ENCODE measurements at places on chromosomes 6 and 20.

DNA sequence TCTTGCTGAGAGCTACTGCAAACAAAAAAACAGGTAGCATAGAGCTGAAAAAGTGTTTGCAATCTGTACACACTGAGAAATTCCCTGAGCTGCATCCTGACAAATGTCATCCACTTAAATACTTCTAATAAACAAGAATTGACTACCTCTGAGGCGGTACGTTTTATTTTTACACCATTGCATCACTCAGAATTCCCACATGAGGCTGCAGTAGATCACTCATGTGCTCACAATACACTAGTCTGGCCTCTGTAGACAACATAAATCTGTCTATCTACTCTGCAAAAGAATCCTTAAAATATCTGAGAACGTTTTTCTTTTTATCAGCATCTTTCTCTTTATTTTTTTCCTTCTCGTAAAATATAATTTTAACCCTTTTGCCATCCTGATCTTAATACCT lies 661.4 kb downstream of the EPHA7 start:
- no peak for DNase-seq

DNA sequence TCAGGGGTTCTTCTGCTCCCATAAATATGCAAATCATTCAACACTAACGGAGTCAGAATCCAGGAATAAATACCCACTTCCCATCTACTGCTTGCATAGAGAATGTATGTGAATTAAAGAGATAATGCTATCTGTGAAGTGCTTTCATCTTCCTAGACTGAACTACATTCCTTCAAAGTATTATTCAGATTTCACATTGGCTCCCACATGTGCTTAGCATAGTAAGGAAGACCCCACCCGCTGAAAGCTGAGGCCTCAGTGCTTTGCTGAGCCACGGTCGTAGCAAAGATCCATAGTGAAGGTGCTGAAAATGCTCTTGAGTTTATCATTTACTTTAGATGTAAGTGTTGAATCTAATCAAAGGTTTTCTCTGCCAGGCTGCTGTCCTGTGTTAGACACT lies 97.0 kb upstream of the SPACA1 start:
- DNase-seq, result no peak

DNA sequence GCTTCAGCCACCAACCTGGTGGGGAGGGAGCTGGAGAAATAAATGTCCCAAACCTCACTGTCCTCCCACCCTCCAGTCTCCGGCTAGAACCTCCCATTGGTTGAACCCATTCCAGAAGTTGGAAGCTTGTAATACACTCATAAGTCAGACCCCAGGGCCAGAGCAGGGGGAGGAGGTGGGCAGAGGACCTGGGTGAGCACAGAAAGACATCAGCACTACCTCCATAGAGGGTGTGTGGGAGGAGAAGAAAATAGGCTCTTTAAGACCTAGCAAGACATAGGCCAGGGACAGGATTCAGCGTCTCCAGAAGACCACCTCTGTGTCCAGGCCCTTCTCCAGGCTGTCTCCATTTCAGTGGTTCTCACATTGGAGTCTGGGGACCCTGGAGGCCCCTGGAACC lies 73.3 kb upstream of the TOP1 start:
- DNase-seq, result no peak

DNA sequence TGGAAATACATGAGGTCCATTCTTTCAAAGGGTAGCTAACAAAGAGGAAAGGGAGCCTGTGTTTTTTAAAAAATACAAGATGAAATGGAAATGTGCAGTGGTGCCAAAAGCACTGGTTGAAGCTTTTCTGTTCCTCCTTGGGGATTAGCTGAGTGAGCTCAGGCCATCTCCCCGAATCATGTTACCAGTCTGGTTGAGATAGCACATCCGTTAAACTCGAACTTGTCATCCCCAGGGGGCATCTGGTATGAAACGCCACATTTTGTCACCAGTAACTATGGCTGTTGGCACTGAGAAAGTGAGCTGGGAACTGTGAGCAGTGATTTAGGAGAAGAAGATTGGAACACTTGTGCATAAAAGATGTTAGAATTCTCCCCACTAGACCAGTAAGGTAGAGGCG lies 196.2 kb downstream of the SAMD5 start:
- DNase-seq, result no peak

DNA sequence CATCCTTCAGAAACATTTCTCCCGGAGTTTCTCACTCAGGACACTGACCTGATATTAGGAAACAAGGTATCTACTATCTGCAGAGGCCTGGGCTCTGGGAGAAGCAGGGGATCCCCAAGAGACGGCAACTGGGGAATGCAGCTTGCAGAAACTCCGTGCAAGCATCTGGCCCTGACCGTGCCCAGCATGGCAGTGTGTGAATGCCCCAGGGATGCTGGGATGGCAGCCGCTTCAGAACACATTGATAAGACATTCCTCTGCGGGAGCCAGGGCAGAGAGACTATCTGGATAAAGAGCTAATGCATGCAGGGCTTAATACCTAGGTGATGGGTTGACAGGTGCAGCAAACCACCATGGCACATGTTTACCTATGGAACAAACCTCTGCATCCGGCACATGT lies 55.4 kb downstream of the NFATC2 start:
- DNase-seq, result no peak

DNA sequence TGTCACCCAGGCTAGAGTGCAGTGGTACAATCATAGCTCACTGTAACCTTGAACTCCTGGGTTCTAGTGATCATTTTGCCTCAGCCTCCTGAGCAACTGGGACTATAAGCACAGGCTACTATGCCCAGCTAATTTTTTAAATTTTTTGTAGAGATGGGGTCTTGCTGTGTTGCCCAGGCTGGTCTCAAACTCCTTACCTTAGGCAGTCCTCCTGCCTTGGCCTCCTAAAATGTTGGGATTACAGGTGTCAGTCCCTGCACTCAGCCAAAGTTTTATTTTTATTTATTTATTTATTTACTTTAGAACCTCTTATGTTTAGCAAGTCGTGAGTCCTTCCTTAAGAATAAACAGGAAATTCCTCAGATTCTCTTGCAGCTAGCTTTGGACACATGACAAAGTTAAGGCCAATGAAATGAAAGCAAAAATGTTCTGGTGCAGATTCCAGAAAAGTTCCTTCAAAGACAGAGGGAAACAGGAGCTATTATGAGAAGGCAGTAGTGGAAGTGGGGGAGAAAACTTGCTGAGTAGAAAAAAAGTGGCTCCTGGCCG lies 19.1 kb downstream of the PIM1 start:
- DNase-seq, result no peak

- DNase-seq, result no peak
These were observed 13.6 kb downstream of the ITPA start for GRCh38 chr20:3222635-3223600.

DNA sequence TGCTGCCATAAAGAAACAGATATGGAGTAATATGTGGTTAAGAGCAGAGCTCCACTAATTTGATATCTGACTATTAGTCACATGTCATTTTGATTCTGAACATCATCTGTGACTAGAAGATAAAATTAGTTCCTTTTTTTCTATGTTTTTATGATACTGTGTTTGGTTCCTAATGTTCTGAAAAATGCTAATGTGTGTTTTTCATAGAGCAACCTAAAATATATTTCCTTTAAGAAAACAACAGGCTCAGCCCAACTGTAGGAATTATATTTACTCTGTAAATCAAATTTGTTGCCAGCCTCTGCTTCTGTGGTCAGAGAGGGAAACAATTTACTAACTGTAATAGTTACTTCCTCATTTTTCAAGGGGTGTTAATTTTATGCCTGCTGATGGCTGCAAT lies 33.3 kb upstream of the TXLNB start:
- peak; percentile 73 for DNase-seq

- DNase-seq, result no peak
These were observed 4.5 kb upstream of the AP5S1 start for GRCh38 chr20:3815703-3816315.

- DNase-seq, result no peak
These were observed 754.7 kb upstream of the NRSN1 start for GRCh38 chr6:23371132-23371915.

DNA sequence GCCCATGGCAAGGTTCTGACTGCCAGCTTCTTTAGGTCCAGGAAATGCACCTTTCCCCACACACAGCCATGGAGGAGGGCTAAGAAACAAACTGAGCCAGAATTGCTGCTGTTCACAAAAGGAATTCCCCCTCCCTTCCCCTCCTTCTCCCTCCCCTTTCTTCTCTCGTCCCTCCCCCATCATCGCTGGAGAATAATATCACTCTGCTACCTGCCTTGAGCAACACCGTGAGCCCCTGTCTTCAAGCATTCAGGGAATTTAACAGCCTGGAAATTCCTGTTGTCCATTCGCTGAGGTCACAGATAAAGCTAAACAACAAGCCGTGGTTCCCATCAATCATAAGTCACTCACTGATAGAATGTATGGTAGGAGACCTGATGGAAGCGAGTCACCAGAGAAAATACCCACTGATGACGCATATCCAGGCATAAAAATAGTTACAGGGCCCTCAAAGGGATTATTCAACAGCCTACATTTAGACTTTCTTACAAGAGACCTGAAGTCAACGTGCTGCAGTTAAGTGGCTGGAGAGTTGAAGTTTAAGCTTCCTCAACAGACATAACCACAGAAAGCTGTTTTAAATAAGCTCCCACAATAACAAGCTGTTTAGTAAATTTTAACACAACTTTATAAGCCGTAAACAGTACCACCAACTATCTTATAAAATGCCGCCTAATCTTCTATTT lies 59.7 kb downstream of the HIVEP2 start:
- peak; percentile 92 for DNase-seq

DNA sequence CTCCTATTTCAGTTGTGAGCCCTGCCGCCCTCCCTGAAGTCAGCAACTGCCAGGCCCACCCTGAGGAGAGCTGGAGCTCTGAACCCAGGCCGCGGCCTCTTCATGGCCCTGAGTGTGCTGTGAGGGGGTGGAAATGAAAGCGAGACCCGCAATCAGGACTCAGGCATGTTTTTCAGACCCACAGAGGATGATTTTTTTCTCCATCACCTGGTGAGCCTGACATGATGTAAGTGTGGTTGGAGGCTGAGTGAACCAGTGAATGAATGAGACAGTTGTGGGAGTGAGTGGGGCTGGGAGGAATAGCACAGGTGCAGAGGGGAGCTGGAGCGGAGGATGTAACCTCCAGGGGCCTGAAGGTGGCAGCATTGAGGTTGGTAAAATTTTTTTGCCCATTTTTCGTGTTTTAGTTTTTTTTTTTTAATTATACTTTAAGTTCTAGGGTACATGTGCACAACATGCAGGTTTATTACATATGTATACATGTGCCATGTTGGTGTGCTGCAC lies 18.3 kb downstream of the RAET1L start:
- no peak for DNase-seq

- peak; percentile 35 for DNase-seq
These were observed 40.4 kb upstream of the NAA20 start for GRCh38 chr20:19976595-19977372.

DNA sequence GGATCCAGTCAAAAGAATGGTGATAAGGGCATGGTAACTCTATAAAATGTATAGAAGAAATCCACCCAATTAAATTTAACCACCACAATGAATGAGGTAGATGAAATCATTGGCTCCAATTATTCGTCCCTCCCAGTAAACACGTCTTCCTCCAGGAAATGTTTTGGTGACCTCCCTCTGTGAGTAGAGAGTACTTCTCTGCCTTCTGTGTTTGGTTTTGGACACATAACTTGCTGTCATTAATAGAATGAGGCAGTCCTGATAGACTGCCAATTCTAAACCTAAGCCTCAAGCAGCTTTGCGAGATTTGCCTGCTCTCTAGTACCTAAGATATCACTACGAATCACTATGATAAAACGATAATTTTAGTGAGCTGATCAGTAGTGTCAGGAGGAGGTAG lies 632.8 kb downstream of the HDGFL1 start:
- no peak for DNase-seq

DNA sequence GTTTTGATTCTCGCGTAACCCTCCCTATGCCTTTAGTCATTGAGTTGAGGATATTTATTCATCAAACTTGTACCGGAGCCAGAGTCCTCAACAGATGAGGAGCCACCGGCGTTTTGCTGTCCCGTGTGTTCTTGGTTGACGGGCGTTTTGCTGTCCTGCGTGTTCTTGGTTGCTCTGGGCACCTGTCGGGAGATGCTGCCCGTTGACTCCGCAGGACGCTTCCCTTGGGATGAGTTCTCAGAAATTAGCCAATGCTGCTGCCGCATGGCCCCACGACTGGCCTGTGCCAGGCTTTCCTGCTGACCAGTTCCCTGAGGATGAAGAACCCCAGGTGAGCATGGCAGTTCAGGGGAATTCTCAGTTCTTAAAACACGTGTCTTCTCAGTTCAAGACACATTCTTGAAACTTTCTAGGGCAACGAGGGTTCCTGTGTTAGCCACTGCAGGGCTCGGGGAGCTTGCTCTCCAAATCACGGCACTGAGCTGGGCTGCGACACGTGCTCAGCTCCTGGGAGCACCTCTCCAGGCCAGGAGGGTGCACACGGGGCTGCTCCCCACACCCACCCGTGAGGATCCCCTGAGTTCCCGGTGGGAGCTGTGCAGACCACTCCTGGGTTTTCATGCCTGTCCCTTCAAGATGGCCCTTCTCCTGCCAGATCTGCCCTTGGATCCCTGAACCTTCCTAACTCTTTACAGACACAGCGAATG lies 265.6 kb downstream of the SMOC2 start:
- DNase-seq, result no peak

DNA sequence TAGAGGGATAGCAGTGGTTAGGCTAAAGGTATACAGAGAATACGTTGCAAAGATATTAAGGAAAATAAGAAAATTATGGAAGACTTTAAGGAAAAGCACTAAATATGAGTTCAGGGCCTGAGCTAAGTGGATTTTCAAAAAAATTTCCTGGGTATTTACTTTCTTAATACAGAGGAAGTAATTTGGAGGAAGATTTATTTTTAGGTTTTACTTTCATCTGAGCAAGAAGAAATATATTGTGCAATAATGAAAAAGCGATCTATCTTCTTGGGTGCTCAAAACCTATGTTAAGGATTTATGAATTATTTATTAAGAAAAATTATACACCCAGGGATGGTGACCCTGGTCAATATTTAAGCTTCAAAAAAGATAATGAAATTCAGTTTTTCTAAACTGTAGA lies 224.7 kb downstream of the PLCB1 start:
- DNase-seq, result peak; percentile 76

All from inflammatory macrophage treated with lipopolysaccharide for 4 hours (primary cell).